ENCODE measurements at places on chromosomes 7 and 10.

GRCh38 chr10:3741688-3742461 is 43.1 kb downstream of the KLF6 start:
- DNase-seq, result no peak

GRCh38 chr7:63953181-63953580 is 45.5 kb upstream of the ZNF722 start:
- DNase-seq, result no peak

GRCh38 chr10:78577712-78578111 is 491.1 kb upstream of the ZMIZ1 start:
- no peak for DNase-seq

- DNase-seq, result no peak
Measured at GRCh38 chr10:90589825-90590224, 268.0 kb downstream of the HTR7 start.

DNA sequence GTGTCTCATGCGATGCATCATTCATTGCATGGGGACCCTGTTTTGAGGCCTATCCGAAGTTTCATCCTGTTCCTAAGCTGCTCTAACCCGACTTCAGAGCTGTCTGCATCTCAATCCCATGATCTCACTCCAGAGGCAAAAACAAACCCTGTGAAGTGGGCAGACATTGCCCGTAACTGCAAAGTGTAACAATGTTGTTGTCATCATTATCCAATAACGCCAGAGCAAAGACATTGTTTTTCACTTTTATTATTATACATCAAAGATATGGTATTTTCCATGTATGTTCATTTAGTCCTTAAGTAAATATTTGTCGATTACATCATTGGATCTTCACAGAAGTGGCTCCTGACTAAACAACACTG is 246.7 kb downstream of the KLF6 start:
- DNase-seq, result no peak

DNA sequence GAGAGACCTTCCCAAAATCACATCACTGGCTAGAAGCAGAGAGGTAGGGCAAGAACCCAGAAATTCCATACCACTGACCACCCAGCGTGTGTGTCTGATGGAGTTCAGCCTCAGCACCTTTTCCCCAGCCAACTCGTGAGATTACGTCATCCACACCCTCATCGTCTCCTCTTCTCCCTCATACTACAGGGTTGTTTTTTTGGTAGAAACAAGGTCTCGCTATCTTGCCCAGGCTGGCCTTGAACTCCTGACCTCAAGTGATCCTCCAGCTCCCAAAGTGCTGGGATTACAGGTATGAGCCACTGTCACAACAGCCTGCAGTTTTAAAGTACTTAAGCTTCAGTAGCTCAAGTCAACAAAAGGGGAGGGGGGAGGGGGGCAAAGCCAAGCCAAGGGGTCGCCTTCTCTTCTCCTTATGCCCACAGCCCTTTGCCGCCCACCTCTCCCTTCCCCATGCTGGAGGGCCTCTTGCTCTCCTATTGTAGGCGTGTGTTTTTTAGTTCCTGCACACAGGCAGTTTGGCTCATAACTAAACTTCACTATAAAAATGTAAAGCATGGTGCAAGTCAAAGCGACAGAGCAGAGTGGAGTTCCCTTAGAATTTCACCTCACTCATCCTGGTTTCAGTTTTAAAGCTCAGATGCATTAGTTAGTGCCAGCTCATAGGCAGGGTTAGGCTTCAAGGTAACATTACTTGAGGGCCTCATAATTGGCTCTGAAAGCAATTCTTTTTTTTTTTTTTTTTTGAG is 5.2 kb upstream of the PRDX3 start:
- DNase-seq, result no peak

GRCh38 chr7:103346396-103346795 is 1.0 kb upstream of the PSMC2 start:
- DNase-seq, result no peak

GRCh38 chr10:118764195-118764594 is 9.4 kb upstream of the CACUL1 start:
- DNase-seq, result no peak

Data from effector memory CD8-positive, alpha-beta T cell (primary cell).